ENCODE measurements at places on chromosomes 7 and 10.

DNA sequence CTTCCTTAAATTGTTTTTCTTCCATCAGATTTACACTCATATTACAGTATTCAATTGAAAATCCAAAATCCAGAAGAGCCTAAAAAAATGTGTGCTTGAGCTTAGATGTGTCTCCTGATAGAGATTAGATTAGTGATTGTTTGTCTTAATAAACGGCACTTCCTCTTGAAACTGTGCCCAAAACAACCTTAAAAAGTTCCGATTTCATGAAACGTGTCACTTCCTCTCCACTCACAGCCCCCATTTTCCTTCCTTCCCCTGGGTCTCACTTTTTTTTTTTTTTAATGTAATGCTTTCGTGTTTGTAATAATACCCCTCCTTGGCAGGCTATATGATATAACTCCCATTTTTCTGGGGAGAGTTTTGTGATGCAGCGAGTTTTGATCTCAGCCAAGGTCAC lies 114.8 kb upstream of the ADO start:
- no peak for DNase-seq

- no peak for DNase-seq
Observed at GRCh38 chr10:119325131-119325530, 117.8 kb downstream of the GRK5 start.

GRCh38 chr7:142792593-142792992 lies 21.8 kb downstream of the PRSS2 start:
- DNase-seq: no peak

- DNase-seq: no peak
Observed at GRCh38 chr7:135164357-135165061, 6.0 kb downstream of the CYREN start.

DNA sequence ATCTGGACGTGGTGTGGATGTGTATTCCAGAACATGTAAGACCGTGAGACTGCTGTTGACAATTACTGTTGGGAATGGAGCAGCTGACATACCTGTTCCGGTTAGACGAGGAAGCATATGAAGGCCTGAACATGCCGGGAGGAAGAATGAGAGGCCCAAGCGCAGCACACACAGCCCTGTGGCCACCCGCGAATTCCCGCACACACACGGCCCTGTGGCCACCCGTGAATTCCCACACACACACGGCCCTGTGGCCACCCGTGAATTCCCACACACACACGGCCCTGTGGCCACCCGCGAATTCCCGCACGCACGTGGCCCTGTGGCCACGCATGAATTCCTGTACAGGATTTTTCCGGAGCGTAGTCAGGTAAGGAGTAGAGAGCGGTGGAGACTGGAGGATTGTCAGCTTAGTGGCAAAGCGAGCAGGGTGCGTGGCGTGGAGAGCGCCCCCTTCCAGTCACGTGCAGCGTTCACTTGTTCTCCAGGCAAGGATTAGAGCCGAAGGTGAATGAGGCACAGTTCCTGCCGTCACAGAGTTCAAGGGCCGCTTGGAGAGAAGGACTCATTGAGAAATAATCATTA lies 9.5 kb upstream of the SUN1 start:
- no peak for DNase-seq

- no peak for DNase-seq
Observed at GRCh38 chr7:107660381-107661080, at the start of gene SLC26A4. SLC26A4 (plus strand) TSS chr7:107660828; CDS start chr7:107661642, 814 bp downstream.

- no peak for DNase-seq
Observed at GRCh38 chr10:132690401-132690800, 95.5 kb downstream of the NKX6-2 start.

Data from nucleus accumbens (tissue), 56 donors.